NCI-H1048 (cell line): ENCODE measurements at places on chromosomes 13 and 19.

DNA sequence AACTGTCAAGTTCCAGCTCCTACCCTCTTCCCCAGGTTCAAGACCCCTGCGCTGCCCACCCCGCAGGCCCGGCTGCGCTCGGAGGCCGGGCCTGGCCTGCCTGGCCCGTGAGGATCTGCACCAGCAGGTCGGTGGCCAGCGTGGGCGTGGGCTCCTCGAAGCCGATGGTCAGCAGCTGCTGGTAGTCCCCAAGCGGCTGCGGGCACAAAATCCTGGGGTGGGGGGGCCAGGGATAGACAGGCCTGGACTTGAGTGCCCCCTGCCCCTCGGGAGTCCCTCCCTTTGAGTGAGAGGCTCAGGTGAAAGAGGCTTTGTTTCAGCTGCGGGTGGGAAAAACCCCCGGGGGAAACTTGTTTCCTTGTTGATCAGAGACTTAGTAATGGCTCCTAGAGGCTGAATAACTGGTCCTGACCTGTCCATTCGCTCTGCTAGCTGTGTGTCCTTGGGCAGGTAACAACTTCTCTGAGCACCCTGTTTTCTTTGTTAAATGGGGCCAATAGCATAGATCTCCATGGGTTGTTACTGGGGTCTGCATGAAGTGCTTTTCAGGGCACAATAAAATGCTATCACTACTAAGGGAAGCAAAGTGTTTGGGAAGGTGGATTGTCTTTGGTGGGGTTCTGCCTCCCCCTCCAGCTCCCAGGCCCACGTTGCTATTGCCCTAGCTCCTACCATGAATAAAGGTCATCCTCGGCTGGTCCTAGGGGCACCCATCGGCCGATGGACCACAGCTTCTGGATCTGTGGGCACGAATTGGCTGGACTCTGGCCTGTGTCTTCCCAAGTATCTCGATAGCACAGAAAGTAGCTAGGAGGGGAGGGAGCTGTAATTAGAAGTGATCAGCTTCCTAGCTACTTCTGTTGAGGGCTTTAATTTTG, 3.5 kb downstream of the C19orf67 start:
- DNase-seq: no peak

DNA sequence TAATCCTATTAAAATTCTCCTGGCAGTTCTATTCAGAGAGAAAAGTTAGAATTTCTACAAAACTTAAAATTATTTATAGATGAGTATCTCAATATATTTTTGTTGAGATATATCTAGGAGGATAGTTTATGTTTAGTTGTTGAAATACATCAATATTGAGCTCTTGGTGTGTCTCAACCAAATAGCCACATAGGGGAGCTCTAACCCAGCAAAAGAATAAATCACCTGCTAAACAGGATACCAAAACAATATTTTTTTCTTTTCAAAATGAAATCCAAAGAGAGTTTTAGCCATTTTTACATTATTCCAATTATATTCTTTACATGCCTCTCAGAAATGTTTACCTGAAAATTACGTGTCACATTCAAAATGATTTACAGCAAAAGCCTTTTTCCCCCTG, 954.7 kb downstream of the SLITRK6 start:
- no peak for DNase-seq

- no peak for DNase-seq
Measured at GRCh38 chr13:99289271-99289670, 17.9 kb downstream of the GPR183 start.

DNA sequence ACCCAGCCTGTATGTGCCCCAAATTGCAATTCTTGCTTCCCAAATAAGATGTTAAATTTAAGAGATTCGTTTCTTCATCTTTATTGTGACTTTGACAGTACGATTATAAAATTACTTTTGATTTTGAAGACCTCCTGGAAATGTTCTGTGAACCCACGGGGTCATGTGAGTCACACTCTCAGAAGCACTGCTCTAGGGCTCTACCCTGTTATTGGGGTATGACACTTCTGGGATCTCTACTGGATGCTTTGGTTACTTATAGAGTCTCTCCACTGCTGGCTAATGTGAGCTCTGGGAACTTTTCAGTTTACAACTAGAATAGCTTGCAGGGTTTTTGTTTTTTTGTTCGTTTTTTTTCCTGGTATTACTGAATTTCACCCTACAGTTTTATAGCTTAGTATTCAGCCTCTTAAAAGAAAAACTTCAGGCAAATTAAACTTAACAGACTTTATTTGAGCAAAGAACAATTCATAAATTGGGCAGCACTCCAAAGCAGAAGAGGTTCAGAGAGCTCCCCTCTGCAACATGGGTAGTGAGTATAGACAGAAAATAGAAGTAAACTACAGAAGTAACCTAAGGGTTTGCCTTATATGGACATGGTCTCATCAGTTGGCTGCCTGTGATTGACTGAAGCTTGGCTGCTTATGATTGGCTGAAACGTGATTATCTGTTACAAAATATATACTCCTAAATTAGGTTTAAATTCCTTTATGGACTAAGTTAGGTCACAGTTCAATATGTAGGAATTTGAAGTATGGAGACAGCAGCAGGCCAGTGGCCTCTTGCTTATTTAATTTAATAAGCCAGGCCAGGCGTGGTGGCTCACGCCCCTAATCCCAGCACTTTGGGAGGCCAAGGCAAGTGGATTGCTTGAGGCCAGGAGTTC, 28.5 kb upstream of the PSPC1 start:
- no peak for DNase-seq

- DNase-seq: no peak
Measured at GRCh38 chr13:31890946-31891345, 140.6 kb upstream of the FRY start.

DNA sequence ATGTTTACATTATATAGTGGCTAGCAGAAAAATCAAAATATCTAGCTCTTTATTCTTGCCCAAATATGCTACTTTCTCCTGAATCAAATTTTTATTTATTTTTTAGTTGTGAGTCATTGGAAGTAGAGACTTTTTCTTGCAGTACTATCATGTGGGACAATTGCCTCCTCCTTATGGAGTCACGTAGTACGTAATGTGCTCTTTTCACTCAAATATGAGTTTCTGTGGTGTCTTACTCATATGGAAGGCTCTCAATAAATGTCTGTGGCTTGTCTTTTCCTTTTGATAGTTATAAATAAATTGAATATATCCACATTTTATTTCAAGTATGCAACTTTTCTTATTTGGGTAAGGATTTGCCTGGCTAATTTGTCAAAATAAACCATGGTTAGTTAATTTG, 1411.0 kb upstream of the SLC10A2 start:
- no peak for DNase-seq

DNA sequence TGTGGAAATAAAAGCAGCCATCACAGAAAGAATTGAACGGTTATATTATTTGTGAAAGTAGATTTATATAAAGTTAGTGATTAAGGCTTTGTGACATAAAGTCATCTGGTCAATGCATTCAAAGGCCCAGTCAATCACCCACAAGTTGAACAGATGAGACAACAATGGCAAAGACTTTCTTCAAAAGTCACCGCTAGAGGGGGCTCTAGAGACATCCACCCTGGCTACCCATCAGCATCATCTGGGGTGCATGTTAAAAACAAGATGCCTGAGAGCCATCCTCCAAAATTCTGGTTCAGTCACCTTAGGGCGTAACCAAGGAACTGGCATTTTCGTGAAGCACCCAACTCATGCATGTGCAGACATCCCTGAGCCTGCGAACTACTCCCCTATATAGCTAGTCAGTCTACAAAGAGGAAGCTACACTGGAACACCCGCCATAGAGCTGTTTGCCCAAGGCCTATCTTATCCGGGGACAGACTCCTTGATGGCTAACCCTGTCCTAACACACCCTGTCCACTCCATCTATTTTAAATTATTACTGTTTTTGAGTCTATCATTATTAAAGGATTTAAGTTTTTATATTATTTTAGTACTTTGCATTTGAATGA, 970.5 kb downstream of the UQCRFS1 start:
- DNase-seq: no peak

- DNase-seq: no peak
Measured at GRCh38 chr19:42563352-42564210, 31.1 kb downstream of the CEACAM8 start.

DNA sequence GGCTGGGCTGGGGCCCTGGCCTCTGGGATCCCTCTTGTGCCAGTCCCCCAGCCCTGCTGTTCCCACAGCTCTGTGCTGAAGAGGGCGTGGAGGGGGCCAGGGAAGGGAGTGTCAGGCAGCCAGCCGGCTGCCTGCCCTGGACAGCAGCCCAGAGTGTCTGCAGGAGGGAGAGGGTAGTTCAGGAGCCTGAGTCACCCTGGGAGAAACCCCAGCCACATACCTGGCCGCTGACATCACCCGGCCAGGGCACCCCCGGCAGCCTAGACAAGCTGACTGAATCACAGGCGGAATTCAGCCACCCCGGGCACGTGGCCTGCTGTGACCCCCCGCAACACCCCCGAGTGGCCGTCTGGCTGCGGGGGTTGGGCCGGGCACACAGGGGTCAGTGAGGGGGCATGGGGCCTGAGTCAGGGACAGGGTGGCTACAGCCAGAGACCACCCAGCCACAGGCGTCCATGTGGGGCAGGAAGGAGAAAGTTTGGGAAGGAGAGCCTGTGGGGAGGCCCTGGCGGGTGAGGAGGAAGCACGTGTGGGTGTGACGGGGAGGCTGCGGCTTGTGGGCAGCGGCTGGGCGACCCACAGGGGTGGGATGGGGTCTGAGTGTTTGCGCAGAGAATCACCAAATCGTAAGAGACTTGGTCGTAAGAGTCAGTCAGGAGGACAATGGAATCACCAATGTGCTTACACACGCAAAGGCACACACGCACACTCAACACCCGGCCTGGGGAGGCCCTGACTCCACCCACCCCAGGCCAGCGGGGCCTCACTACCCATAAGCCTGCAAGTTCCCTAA, 11.9 kb upstream of the FOSB start:
- no peak for DNase-seq

GRCh38 chr19:18170714-18171255, 2.8 kb upstream of the IFI30 start:
- DNase-seq: no peak

GRCh38 chr13:30009411-30009810, 159.0 kb upstream of the UBL3 start:
- no peak for DNase-seq

- DNase-seq: no peak
Measured at GRCh38 chr13:46605825-46606554, 53.0 kb downstream of the LRCH1 start.

- no peak for DNase-seq
Measured at GRCh38 chr19:12481781-12482508, 2.7 kb downstream of the ZNF709 start.

DNA sequence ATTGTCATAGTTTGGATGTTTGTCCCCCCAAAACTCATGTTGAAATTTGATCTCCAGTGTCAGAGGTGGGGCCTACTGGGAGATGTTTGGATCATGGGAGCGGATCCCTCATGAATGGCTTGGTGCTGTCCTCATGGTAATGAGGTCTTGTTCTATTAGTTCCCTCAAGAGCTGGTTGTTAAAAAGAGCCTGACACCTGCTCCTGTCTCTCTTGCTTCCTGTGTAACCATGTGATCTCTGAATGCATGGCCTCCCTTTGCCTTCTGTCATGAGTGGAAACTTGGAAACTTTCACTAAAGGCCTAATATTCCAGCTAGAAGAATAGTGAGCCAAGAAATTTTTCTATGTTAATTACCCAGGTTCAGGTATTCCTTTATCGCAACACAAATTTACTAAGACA, 311.4 kb upstream of the ATXN8OS start:
- DNase-seq: no peak

DNA sequence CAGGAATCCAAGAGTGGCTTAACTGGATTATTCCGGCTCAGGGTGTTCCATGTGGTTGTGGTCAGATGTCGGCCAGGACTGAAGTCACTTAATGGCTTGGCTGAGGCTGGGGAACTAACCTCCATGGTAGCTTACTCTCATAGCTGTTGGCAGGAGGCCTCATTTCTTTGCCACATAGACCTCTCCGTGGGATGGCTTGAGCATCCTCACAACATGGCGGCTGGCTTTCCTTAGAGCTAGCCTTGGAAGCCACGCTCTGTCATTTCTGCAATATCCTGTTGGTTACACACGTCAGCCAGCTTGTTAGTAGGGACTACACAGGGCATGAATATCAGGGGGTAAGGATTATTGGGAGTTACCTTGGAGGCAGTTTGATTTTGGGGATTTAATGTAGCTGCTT, 5.1 kb downstream of the CRX start:
- DNase-seq: no peak

GRCh38 chr13:111129465-111130115, 14.5 kb downstream of the ARHGEF7 start:
- no peak for DNase-seq

GRCh38 chr13:37457612-37458011, 141.0 kb downstream of the POSTN start:
- DNase-seq: no peak

- no peak for DNase-seq
Measured at GRCh38 chr13:95438297-95438696, 114.2 kb upstream of the CLDN10 start.

DNA sequence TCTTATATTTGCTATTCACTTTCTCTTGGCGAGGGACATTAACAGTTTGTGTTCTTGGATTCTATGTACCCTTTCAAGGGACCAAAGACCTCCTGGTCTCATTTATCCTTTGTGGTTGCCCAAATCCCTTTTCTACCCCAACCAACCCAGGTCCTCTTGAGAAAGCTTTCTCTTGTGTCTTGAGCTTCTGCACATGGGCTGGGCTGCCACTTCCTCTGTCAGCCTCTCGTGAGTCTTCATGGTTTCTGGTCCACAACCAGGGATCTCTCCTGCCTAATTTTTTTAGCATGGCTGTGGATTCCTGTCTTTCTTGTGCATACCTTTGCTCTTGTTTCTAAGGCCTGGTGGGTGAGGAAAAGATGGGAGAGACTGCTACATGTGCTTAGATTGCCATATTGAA, 14.9 kb downstream of the TIMM13 start:
- DNase-seq: no peak

GRCh38 chr13:113667771-113668490, 912 bp downstream of the GRK1 start:
- no peak for DNase-seq

DNA sequence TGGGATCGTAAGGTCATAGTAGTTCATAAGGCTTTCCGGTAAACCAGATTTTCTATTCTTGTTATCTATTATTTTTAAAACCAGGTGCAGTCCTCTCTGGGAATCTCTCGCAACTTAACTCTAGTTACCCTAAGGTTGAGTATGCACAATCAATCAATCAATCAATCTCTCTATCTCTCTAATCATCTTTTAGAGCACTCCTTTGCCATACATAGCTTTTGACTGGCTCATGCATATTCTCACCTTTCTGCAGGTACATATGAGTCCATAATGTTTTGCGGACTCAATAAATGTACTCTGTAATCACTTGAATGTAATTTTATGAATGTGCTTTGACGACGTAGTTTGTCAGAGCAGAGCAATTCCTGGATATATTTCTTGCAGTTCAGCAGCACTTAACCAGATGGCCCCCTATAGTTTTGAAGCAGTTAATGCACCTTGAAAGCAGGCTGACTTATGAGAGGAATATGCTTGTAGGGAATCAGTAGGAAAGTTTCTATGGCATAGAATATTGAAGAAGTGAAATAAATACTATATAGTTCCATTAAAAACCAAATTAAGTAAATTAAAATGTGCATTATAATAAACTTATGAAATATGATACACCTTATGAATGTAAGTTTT, 524.7 kb downstream of the GPC5 start:
- DNase-seq: no peak

GRCh38 chr13:44133626-44134025, 240.0 kb upstream of the SERP2 start:
- no peak for DNase-seq
